ENCODE measurements at places on chromosomes 12 and 14.

DNA sequence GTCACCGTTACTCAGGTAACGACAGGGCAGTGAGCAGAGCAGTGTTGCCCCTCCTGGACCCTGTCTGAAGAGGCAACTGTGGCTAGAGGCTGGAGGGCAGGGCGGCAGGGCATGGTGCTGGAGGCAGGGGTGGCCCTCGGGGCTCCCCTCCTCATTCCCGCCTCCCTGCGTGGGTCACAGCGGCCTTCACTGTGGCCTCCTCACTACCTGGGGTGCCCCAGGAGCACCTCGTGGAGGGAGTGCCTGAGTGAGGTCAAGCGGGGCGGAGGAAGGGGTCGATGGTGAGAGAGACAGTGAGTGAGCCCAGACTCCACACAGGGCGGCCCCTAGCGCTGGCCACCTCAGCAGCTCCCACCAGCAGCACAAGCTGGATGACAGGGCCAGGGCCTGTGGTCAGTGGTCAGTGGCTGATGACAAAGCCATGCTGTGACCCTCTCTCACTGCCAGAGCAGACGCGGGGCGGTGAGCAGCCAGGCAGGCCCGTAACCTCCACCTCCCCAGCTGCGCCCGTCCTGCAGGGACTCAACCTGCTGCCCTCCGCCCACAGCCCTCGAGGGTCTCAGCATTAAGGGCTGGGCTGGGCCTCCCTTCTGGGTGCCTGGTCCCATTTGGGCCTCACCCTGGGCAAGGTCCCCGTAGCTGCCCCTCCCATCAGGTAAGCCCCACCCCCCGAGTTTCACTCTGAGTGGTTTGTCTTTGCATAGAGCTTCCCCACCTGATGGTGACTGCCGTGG is 17.8 kb downstream of the GPR132 start:
- DNase-seq: no peak

DNA sequence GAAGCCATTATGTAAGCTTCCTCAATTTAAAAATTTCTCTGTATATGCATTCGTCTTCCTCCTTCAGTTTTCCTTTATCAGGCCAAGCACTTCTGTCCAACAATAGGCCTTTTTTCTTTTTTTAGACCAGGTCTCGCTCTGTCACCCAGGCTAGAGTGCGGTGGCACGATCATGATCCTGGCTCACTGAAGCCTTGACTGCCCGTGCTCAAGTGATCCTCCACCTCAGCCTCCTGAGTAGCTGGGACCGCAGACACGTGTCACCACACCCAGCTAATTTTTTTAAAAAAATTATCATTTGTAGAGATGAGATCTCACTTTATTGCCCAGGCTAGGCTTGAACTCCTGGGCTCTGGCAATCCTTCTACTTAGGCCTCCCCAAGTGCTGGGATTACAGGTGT is 25.8 kb downstream of the TAOK3 start:
- no peak for DNase-seq

- DNase-seq: no peak
Measured at GRCh38 chr14:69133206-69134125, 19.5 kb downstream of the DCAF5 start.

- DNase-seq: peak; percentile 7
Measured at GRCh38 chr12:121452340-121452984, 52.5 kb downstream of the RNF34 start.

GRCh38 chr12:52838609-52839435 is 4.7 kb upstream of the KRT79 start:
- DNase-seq: peak; percentile 47

GRCh38 chr14:39396448-39396847 is 35.8 kb downstream of the FBXO33 start:
- DNase-seq: no peak
